A549 treated with ZK216348 at 1 μM for 4 hours (cell line): ENCODE measurements at places on chromosomes 4 and X. TPM values are rescaled to one million over a fixed set of nuclear protein-coding genes. Genes with fewer than 3 reads are reported as not detected.

Gene SPATA4
- total RNA-seq: 0.22 to 0.32 TPM (median 0.25 TPM) in 3 of 5 replicates, not detected in the others

Gene DCAF12L1
- not detected in 5 replicates for total RNA-seq

Gene PABPC5
- total RNA-seq: not detected in 5 replicates

Gene SPANXB1
- total RNA-seq: 2.2 to 3.1 TPM (median 2.3 TPM) in 5 replicates

Gene BGN
- 0.12 to 0.26 TPM (median 0.18 TPM) in 4 of 5 replicates, not detected in the other for total RNA-seq

Gene NAP1L2
- 0.73 to 1.7 TPM (median 1.0 TPM) in 5 replicates for total RNA-seq

Gene FAM9C
- total RNA-seq: 0.04 TPM in 1 of 5 replicates, not detected in the others

Gene PCDH10
- 0.06 to 0.21 TPM (median 0.16 TPM) in 5 replicates for total RNA-seq

Gene GAGE13
- not detected in 5 replicates for total RNA-seq

Gene GATA1
- not detected in 5 replicates for total RNA-seq

Gene SSX2
- not detected in 5 replicates for total RNA-seq

Gene CXCL1
- total RNA-seq: 8.3 to 14.5 TPM (median 12.0 TPM) in 5 replicates
